SK-N-MC (cell line): ENCODE measurements at places on chromosomes 11 and 22.

- DNase-seq: no peak
Measured at GRCh38 chr11:43547430-43547831, 133.1 kb upstream of the HSD17B12 start.

DNA sequence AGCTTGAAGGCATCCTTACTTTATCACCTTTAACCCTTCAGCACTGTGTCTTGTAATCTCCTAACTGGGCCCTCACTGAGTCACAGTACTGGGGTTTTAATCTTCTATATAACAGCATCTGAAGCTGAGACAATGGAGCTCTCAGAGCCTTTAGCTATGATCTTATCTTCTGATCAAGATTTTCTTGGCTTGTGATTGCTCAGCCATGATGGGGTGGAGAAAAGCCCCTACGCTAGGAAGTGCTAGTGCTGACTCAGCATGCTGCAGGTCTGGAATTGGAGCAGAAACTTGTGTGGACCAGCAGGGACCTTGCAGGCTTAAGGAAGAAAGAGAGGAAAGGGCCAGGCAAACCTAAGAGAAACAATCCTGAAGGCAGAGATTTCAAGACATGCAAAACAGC is 71.7 kb upstream of the EED start:
- no peak for DNase-seq

DNA sequence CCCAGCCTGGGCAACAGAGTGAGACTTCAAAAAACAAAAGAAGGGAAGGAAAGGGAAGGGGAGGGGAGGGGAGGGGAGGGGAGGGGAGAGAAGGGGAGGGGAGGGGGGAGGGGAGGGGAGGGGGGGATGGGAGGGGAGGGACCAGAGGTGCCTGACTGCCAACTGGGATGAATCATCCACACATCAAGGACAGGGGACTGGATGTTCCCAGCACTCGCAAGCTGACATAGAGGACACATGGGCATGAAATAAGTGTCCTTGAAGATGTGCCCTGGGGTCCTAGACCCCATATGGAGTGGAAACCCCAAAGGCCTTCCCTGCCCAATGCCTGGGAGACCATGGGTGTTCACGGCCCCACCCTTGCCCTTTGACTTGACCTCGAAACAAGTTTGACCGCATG is 19.8 kb downstream of the TST start:
- no peak for DNase-seq

DNA sequence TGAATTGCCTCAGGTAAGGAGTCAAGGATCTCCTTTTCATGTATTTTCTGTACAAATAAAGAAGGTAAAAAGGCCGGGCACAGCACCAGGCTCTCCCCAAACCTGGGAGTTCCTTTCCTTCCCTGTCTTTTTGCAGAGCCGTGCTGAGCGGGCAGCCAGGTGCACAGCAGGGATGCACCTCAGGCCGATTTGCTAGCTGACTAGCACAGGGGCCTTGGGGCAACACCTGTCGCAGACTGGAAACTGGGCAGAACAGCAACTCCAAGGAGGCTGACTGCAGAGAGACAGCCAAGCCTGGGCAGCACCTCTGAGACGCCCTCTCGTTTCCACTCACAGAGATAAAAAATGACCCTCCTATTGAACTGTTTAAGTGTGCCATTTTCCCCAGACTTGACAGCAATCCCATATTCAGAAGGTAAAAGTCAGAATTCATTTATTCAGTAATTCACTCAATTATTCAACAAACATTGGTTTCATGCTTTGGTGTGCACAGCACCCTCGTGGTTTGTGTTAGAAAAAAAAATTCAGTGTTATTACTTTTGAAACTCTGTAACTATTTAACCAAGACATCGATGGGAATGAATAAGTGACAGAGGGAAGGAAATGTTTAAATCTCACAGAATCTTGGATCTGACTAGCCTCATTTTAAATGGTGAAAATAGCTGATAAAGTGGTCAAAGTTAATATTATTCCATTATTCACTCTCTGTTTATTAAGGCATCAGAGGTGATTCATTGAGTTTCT is 120.9 kb downstream of the GALNT18 start:
- no peak for DNase-seq
